ENCODE measurements at places on chromosomes 7 and 10.

- no peak for DNase-seq
Observed at GRCh38 chr7:34108165-34108564, 202.8 kb downstream of the BMPER start.

DNA sequence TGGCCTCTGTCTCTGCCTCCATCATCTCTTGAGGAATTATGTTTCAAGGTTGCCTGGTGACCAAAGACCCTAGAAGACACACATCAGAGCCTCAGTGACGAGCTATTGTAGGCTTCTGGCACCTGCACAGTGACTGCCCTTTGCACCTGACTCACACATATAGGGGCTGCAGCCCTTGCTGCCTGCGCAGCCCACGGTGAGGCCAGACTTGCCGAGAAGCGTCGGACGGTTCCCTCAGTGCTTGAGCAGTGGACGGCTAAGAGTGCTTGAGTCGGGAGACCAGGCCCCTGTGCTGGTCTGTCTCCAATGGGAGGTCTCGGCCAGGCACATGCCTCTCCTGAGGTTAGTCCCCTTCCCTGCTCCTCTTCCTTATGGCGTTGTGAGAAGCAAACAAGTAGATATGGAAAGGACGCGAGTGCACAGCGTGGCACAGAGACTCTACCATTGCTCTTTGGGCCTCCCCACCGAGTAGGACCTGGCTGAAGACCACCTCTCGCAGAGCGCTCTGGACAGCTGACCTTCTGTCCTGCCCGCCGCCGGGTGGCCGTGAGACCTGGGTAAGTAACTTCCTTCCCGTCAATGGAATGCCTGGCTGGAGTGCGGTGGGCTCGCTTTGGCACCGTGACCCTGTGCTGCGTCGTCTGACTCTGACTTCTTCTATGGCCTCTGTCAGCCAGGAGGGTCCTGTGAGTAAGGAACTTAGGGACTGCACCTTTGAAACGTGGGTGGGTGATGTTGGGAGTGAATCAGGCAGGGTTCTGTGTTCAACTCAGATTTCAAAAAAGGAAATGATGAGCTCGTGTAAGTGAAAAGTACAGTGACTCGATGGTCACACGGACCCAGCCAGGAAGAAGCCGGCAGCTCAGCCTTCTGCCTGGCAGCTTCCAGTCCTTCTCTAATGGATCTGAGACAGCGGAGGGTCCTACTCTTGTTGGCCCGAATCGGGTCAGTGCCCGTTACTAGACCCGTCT lies 33.7 kb downstream of the ZNF775 start:
- DNase-seq: no peak

GRCh38 chr10:77828377-77828776 lies 98.2 kb downstream of the DLG5 start:
- no peak for DNase-seq

DNA sequence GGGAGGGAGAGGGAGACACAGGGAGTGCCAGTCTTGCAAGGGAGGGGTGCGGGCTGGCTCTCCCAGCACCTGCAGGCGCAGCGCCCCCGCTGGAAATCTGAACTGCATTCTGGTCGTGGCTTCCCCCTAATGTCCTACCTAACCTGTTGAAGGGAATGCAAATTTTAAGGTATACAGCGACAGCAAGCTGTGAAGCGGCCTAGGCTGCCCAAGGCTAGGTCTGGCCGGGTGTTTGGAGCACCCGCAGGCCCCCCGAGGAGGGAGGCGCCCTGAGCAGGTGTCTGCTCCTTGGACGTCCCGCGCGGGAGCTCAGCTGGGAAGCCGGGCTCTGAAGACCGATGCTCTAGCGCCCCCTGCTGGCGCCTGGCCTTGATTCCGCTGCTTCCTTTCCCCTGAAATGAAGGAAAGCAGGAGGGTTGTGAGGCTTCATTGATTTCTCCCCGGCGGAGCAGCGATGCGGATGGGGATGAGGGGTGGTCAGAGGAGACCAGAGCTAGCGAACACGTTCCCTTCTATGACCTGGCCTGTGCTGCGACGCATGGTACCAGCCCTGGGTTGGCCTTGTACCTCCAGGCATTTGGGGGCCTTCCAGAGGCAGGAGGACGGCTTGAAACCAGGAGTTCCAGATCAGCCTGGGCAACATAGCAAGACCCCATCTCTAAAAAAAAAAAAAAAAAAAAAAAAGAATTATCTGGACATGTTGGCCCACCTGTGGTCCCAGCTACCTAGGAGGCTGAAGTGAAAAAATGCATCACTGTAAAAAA lies 601.3 kb downstream of the GALNT17 start:
- DNase-seq: peak; percentile 91

GRCh38 chr7:47485640-47486435 lies 96.1 kb downstream of the TNS3 start:
- no peak for DNase-seq
